ENCODE measurements at places on chromosomes 2 and 18.

DNA sequence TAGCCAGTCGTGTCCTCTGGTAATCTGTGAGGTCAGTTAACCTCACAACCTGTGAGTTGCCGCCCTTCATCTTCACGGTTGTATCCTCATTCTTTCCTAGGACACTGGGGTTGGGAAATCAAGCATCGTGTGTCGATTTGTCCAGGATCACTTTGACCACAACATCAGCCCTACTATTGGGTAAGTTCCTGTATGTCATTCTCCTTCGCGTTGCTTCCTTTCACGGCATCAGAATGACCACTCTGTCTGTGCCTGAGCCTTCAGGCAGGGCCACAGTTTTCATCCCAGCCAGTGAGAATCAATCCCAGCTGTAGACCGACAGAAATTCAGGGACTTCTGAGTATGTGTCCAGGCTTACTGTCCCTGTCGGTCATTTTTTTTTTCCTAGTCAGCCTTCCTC is 67.1 kb downstream of the RAB31 start:
- DNase-seq: no peak

- no peak for DNase-seq
Observed at GRCh38 chr2:104434318-104434792, 419.6 kb upstream of the POU3F3 start.

DNA sequence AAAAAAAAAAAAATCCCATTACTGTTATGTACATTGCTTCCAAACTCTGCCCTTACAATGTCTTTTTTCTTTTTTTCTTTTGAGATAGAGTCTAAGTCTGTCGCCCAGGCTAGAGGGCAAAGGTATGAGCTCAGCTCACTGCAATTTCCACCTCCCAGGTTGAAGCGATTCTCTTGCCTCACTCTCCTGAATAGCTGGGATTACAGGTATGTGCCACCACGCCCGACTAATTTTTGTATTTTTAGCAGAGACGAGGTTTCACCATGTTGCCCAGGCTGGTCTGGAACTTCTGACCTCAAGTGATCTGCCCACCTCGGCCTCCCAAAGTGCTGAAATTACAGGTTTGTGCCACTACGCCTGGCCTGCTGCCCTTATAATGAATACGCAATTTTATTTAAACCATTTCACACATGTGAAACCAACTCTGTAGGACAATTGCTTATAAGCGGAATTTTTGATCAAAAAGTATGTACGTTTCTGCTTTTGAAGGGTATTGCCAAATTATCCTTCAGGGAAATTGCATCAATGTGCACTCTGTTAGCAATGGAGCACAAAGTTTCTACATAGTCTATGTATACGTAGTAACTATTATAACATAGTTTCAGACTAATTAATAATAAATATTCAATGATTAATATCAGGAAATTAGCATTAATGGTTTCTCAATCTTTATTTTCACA is 55.7 kb upstream of the ACTR3 start:
- no peak for DNase-seq

- no peak for DNase-seq
Observed at GRCh38 chr2:182019731-182020130, 34.1 kb downstream of the PPP1R1C start.
